ENCODE measurements at places on chromosomes 3 and 15.

DNA sequence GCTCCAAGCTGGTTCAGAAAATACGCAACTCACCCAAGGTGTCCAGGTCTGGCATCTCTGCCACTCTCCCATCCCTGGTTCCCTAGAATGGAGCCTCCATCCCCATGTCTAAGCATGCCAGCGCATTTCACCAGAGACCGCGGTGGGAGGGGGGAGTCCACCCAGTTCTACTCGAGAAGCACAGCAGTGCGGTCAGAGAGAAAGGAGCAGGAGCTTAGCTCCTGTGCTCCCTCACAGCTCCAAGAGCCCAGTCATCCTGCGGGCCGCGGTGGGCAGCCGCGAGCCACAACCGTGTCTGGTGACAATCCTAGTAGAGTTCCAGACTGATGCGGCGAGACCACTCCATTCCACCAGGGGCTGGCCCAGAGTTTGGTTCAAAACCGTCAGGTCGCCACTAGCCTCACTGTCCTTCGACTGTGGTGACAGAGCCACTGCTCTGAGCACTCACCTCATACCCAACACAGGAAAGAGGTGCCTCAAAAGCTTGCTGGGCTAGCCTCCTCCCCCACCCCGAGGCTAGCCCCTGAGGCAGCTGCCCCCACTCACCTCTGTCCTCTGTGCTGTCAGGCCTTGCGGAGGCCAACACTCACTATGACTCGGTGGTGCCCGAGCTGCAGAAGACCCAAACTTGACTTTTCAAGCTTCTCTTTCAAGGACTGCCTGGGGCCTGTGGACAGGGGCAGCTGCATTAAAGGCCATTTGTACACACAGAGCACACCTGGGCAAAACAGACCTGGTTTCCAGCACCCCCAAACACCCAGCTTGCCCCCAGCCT lies 185.4 kb downstream of the XXYLT1 start:
- DNase-seq, result no peak

GRCh38 chr3:30017901-30018300 lies 588.5 kb upstream of the TGFBR2 start:
- no peak for DNase-seq

DNA sequence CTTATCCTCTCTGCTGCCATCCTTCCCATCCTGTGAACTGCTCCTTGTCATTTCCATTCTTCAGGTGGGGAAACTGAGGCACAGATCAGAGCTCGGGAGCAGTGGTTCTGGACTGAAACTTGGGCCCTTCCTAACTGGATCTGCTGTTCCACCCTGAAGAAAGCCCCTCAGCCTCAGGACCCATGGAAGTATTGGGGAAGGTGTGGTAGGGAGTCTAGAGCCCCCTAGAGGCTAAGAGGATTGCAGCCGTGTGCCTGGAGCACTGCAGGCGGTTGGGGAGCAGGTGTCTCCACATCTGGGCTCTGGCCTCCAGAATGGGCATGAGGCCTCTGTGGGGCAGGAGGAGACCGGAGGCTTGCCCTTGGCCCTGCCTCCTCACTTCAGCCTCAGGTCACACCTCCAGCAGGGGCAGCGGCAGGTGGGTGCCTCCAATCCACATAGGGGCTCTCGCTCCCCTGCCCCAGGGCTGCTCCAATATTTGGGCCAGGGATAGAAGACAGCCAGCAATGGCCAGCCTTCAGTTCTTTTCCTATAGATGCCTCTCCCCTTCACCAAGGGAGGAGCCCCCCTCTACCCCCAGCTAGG lies 28.1 kb downstream of the DNAJB8 start:
- no peak for DNase-seq

DNA sequence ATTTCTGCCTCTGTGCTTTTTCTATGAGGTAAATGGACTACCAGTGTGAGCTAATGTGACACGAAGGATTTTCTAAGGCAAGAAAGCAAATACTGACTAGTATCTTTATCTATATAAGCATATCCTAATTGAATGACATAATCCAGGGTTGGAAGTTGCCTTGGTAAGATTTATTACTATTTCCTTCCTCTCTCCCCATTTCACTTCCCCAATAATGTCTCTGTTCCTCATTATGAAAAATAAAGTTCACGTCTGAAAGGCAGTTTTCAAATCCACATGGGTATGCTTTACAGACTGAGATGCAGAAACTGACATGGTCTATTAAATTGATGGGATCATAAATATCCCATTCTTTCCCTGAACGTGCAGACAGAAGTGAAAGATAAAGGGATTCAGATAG lies 86.0 kb downstream of the DTWD1 start:
- no peak for DNase-seq

DNA sequence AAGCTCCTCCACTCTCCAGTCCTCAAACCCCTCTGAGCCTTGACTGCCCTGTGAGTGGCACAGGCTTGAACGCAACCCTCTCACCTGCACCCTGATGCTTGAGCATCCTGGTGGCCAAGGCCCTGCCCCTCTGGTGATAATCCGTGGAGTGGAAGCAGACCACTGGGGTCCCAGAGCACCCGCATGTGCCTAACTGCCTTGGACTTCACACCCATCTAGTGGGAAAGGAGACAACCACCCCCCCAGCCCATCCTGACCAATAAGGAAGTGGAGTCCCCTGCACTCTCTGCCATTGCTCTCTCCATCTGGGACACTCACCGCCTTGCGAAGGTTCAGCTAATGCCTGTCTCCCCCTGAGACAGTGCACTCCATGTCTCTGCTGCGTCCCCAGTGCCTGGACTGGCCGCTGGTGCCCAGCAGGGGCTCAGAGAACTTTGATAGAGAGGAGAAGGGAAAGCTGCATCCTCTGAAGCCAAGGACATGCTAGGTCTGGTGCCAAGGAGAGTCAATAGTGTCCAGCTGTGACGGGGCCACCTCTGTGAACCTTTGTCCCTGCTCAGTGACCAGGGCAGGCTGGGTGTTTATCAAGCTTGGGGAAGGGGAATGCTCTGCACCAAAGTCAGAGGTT lies 3.4 kb downstream of the KLF15 start:
- DNase-seq, result no peak

DNA sequence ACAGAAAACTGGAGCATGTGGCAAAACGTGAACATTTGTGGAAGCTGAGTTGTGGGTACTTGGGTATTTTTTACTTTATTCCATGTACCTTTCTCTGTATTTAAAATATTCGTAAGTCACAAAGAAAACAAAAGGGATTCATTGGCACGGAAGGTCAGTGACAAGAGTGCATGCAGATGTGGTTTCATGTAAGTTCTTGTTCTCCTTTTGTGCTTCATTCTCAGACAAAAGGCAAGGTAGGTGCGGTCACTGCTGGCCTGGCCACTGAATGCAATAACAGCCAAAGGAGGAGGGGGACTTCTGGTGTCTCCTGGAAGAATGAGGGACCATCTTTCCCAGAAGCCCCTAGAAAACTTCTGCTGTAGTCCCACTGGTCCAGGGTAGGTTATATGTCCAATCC lies 200.0 kb upstream of the TOPAZ1 start:
- no peak for DNase-seq

- no peak for DNase-seq
Measured at GRCh38 chr3:58469096-58469495, 22.8 kb upstream of the KCTD6 start.

GRCh38 chr15:26698555-26698954 lies 74.3 kb downstream of the GABRB3 start:
- no peak for DNase-seq
